ENCODE measurements at places on chromosomes 3 and 15.

- no peak for DNase-seq
These were observed 48.8 kb downstream of the BLM start for GRCh38 chr15:90765966-90766365.

DNA sequence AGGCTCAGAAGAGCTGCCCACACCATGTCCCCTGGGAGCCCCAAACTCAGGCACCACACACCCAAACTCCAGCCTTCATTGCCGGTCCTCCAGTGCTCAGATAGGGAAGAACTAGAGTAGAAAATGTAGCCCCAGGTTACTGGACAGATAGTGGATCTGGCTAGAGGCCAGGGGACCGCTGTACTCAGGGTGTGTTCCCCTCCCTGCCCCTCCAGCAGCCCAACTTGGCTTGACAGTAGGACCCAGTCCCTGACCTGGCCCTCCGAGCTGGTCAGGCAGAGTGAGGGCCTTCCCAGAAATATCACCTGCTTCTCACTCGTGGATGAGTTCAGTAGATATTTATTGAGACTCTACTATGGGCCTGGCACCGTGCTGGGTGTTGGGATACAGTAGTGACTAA is 100.0 kb downstream of the CORO2B start:
- no peak for DNase-seq

DNA sequence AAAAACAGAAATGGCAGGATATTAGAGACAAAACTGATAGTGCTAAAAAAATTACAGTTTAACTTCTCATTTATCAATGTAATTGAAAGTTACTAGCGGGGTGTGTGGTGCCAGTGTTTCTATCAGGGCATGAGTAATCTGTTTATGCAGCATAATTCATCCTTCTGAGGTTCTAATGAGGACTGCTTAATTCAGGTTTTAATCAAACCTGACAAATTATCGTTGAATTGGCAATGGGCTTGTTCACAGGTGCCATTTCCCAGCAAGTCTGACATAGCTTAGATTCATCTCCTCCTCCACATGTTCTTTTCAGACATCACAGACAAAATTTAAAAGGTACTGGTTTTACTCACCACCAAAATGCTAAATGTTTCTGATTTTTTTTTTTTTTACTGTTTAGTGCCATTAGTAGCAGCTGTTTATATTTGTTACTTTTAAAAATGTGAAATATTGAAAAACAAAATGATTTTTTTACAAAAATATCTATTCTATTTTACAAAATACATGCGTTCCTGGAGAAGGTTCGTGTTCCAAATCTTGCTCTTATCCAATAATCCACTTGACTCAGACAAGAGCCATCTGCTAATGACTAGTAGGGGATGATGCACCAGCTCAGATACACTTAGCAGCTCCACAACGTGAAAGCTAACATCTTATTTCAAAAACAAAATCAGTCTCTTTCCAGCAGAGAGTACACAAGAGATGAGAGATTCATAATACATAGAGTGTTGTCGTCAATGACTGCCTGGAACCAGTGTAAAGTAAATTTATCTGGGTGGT is 447.7 kb upstream of the DPPA4 start:
- no peak for DNase-seq

DNA sequence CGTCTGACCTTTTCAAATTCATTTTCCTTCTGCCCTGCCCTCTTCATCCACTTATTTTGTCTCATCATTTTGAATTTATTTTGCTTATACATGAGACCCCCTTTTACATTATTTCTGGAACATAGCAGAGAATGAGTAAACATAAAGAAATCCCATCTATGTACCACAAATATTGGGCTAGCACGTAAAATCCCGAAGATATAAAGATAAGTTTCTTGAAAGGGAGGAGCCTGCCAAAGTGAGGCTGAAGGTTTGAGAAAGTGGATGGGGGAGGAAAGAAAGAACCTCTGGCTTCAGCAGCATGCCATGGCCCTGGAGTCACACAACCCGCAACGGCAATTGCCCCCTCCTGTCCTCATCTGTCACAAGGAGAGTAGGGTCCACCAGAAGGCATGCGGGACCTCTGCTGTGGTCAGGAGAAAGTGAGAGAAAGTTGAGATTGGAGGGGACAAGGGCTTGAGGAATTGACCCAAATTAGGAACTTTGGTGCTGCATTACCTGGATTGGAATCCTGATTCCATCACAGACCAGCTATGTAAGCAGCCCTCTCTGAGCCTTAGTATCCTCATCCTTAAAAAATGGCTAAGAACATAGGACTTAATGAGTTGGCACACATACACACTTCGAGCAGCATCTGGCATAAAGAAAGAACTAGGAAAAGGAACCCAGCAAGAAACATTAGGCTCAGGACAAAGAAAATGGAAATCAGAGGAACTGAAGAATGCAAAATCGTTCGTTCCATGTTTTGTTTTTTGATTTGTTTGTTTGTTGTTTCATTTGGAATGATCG is 53.7 kb upstream of the GYG1 start:
- no peak for DNase-seq

DNA sequence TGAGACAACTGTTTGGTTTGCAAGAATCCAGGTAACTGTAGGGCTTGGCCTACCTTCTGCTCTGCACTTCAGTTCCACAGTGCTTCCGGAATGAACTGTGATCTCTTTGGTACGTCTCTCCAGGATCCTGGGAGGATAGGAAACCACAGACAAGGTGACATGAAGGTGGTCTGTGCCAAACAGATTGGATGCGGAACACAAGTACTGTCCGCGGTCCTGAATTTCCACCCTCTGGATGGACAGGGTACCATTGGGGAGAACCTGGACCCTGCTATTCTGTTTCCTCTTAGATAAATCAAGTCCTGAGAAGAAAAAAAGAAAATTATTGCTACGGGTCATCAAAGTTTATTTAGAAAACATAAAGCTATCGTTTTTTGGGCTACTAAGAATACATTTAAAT is 17.3 kb downstream of the IGSF10 start:
- no peak for DNase-seq

GRCh38 chr3:136543385-136543784 is 208.8 kb downstream of the STAG1 start:
- no peak for DNase-seq

- no peak for DNase-seq
These were observed 3.4 kb upstream of the SLC25A38 start for GRCh38 chr3:39379778-39380155.

- no peak for DNase-seq
These were observed 86.4 kb downstream of the POLR2M start for GRCh38 chr15:57792724-57793449.

- no peak for DNase-seq
These were observed 1.3 kb downstream of the AMIGO3 start for GRCh38 chr3:49717959-49718857.

- DNase-seq = no peak
These were observed 18.1 kb downstream of the SCG3 start for GRCh38 chr15:51699373-51699772.

GRCh38 chr3:71752831-71753700 is 589 bp upstream of the GPR27 start:
- DNase-seq = no peak

DNA sequence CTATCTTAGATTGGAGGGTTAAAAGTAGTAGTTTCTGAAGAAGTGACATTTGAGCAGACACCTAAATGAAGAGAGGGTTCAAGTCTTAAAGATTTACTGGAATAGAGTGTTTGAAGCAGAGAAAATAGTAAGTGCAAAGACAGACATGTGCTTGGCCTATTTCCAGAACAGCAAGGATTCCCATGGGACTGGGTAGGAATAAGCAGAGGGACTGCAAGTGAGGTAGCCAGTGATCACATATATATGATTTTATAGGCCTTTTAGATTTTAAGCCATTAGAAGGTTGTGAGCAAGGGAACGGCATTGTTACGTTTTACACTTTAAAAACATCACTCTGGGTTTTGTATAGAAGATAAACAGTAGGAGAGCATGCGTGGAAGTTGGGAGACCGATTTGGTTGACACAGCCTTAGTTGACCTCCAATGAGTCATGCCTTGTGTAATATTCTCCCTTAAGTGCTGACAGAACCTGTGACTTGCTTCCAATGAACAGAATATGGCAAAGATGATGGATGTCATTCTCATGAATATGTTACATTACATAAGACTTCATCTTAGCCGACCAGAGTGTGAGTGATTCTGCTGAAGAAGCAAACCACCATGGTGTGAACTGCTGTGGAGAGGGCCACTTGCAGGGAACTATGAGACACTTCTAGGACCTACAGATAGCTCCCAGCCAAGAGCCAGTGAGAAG is 37.1 kb upstream of the SLC4A7 start:
- peak; percentile 94 for DNase-seq

GRCh38 chr3:140871022-140871421 is 70.6 kb upstream of the SLC25A36 start:
- DNase-seq = no peak

Data from SIG-M5 (cell line).